Activated T-helper 1 cell treated with anti-CD3 and anti-CD28 coated beads, Interleukin-12 subunit alpha, Interleukin-12 subunit beta, Interleukin-2, Interleukin-4 antibody, amounts not matched to agents 30 ng/mL and 10 ng/mL and 1 ng/mL, durations not matched to agents 14 hours and 24 hours and 36 hours (primary cell): ENCODE measurements at places on chromosomes 12 and 14. TPM values are rescaled to one million over a fixed set of nuclear protein-coding genes. Genes with fewer than 3 reads are reported as not detected.
A peak's percentile ranks its signal among the peaks of the same experiment; 100 is the strongest.

DNA sequence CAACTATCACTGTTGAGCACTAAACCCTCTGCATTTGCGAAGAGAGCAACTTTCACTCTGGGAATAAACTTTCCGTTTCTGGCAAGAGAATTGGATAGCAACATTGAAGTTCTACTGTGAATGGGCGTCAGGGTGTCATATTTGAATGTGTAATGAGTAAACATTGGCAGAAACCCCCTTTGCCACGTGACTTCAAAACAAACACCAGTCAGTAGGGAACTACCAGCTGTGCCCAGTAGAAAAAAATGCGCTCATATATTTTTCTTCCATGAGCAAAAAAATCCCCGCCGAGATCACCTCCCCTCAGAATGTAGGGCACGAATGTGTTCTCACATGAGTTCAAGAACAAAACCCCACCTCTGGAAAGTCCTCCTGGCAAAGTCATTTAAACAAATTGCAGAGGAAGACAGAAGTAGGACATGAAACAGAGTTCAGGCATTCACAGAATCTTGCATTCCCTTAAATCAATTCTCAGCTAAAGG, 80.6 kb downstream of the BTG1 start:
- H3K4me3 ChIP-seq, result peak overlapping the region; percentile 27
- peaks cover 10% of the 10 kb centered on the region for H3K36me3 ChIP-seq
- peaks cover 55% of the 10 kb centered on the region for H3K4me1 ChIP-seq
- peak overlapping the region; percentile 69 for H3K27ac ChIP-seq
- H3K27me3 ChIP-seq, result no peaks in the 10 kb centered on the region
- peak; percentile 31 for DNase-seq

DNA sequence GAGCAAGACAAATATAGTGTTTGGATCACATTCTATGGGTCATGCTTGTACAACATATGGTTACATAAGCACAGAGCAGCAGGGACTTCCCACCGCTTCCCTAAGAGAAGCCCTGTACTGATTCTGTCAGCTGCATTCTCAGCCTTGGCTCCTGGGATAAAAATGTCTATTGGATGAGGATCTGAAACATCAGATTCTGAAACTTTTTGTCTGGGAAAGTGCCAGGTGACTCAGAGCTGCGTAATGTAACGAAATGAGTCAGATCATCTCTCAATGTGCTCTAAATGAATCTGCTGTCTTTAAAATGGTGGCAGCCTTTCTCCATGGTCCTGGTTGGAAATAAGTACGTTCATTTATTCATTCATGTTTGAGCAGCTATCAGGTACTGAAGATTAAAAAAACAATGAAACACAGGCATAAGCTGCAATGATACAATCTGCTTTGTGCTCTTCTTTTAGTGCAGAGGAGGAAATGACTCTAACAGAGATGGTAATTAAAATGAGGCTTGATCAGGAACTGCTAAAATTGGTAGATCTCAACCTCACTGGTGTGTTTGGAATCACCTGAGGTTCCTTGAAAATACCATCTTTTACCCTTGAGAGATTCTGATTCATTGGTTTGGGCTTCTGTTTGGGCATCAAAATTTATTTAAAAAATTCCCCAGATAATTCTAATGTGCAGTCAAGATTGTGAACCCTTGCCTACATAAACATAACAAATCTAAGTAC, 99.1 kb upstream of the NAP1L1 start:
- no peak overlapping the region for H3K4me3 ChIP-seq
- no peaks in the 10 kb centered on the region for H3K36me3 ChIP-seq
- peaks cover 14% of the 10 kb centered on the region for H3K4me1 ChIP-seq
- DNase-seq, result no peak
- H3K27me3 ChIP-seq, result peaks cover 36% of the 10 kb centered on the region

- H3K36me3 ChIP-seq, result no peaks in the 10 kb centered on the region
- H3K27ac ChIP-seq, result no peak overlapping the region
- peaks cover 11% of the 10 kb centered on the region for H3K4me1 ChIP-seq
- no peak overlapping the region for H3K4me3 ChIP-seq
- H3K27me3 ChIP-seq, result peaks cover 3% of the 10 kb centered on the region
- DNase-seq, result no peak
These were observed 7.0 kb upstream of the MARK3 start for GRCh38 chr14:103378038-103378854.

GRCh38 chr12:107442326-107442987, 243.1 kb upstream of the PWP1 start:
- no peaks in the 10 kb centered on the region for H3K36me3 ChIP-seq
- peak overlapping the region; percentile 9 for H3K4me3 ChIP-seq
- peaks cover 14% of the 10 kb centered on the region for H3K4me1 ChIP-seq
- H3K27me3 ChIP-seq, result no peaks in the 10 kb centered on the region

- H3K27ac ChIP-seq, result peak overlapping the region; percentile 75
- DNase-seq, result peak; percentile 5
- peaks cover 35% of the 10 kb centered on the region for H3K4me1 ChIP-seq
- H3K36me3 ChIP-seq, result no peaks in the 10 kb centered on the region
- H3K27me3 ChIP-seq, result peaks cover 37% of the 10 kb centered on the region
These were observed 747 bp upstream of the DACT1 start for GRCh38 chr14:58637040-58637390.

DNA sequence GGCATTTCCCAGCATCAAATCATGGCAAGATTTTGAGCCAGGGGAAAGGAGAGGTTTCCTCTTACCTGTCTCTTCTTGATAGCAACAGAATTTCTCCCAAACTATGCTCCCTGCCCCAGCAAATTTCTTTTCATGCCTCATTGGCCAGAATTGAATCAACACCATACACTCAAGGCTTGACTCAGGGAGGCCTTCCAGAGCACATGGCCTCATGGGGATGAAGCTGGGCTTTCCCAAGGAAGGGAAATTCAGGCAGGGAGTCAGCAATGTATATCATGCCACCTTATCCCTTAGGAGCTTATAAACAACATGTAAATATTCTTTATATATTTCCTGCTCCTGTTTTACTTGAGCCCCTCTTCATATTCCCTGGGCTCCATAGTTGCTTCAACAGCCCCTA, 62.1 kb downstream of the ARF6 start:
- H3K36me3 ChIP-seq, result peaks cover 6% of the 10 kb centered on the region
- no peak overlapping the region for H3K27ac ChIP-seq
- no peak for DNase-seq
- peaks cover 40% of the 10 kb centered on the region for H3K4me1 ChIP-seq

DNA sequence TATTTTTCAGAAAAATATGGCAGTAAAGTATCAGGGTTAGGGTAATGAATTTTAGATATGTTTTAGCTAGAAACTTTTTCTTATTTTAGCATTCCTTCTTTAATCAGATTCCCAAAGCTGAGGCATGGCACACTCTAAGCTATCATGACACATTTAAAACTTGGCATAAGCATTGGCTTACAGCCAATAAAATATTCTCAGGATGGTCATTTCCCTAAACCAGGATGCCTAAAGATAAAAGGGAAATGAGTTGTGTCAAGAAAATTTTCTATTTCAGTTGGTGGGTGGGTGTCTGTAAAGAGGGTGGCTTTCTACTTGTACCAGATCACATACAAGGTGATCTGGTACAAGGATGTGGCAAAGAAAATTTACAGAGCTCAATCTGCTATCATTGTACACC, 47.8 kb downstream of the PEBP1 start:
- H3K27me3 ChIP-seq, result no peaks in the 10 kb centered on the region
- peaks cover 9% of the 10 kb centered on the region for H3K4me1 ChIP-seq
- no peak overlapping the region for H3K4me3 ChIP-seq
- DNase-seq, result no peak

DNA sequence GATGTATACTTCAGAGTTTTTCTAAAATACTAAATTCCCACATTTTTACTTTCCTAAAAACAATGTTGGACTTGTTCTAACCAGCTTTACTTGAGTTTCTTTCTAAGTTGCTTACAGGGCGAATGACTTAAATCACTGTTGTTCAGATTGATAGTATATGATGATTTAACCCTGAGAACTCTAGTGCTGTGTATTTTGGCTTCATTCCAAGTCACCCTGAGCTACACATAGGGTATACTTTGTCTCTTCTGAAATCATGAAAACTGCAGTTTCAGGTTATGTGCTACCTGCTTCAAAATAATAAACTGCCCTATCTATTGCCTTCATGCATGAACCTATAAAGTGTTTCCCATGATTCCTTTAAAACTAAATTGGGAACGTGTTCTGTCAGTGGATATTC, 162.5 kb upstream of the PDE3A start:
- H3K4me1 ChIP-seq, result no peaks in the 10 kb centered on the region
- no peaks in the 10 kb centered on the region for H3K27me3 ChIP-seq
- no peaks in the 10 kb centered on the region for H3K36me3 ChIP-seq

- H3K36me3 ChIP-seq, result no peaks in the 10 kb centered on the region
- H3K4me1 ChIP-seq, result no peaks in the 10 kb centered on the region
- H3K27ac ChIP-seq, result no peak overlapping the region
- no peak overlapping the region for H3K4me3 ChIP-seq
- no peak for DNase-seq
- H3K27me3 ChIP-seq, result peaks cover 5% of the 10 kb centered on the region
These were observed 96.8 kb upstream of the FRMD6 start for GRCh38 chr14:51554953-51555352.

DNA sequence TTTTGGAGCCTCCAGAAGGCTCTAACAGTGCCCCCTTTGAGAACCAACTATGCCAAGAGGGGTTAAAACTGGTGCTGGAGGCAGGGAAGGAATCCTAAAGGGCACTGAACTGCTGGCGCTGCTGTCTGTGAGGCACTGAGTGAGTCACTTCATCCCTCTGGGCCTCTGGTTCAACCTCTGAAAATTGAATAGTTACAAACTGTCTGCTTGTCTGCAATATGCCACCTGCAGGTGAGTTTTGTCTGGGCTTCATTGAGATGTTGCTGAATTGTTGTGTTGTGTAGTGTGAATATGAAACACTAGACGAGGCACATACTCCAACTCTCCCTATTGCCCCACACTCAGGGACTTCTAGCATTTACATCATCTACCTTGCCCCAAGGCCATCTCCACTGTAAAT, 68.0 kb downstream of the GRIN2B start:
- no peak overlapping the region for H3K4me3 ChIP-seq
- H3K27me3 ChIP-seq, result no peaks in the 10 kb centered on the region
- no peaks in the 10 kb centered on the region for H3K36me3 ChIP-seq

DNA sequence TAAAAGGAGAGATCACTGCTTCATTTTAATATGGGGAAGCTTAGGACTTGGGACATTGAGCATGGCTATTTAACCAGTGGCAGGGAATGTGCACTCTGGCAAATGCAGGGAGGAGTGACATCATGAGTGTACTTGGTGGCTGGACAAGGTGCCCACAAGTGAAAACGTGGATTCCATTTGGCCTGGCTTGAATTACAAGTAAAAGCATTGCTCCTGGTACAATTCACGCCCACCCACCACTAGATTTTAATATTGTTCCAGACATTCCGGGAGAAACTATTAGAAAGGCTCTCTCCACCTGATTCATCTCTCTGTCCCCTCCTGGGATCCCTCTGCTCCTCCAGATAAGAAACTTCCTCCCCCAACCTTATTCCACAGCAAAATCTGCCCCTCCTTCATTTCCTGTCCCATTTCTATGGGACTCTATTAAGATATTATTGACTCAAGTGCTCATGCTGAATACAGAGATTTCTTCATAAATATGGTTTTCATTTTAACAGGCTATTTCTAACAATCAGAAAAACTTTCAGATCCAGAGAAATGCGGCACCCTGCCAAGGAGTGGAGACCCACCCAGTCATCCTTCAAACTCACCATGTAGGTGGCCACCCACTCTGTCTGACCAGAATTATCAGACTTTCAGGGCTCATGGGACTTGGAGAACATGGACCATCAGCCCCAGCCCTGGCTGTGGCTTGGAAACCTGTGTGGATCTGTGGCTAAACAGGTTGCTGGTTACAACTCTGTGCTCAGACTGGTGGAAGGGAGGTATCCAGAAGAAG, 43.2 kb downstream of the SSPN start:
- no peak for DNase-seq
- H3K4me3 ChIP-seq, result no peak overlapping the region
- no peaks in the 10 kb centered on the region for H3K4me1 ChIP-seq
- no peak overlapping the region for H3K27ac ChIP-seq
- H3K36me3 ChIP-seq, result no peaks in the 10 kb centered on the region

DNA sequence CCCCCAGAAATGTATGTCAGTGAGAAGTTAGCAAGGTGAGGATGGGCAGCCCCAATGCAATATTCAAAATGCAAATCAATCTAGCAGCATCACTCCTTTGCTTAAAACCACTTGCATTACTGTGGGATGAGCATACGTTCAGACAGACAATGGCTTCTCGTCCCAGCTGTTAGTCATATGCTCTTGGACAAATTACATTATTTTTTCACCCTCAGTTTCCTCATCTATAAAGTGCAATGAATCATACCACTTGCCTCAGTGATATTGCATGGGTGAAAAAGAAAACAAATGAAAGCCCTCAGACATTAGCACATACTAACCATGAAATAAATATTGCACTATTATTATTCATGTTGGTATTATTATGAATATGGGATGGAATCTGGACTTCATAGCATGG, 132.3 kb downstream of the C12orf75 start:
- no peak for DNase-seq
- no peaks in the 10 kb centered on the region for H3K36me3 ChIP-seq
- H3K4me3 ChIP-seq, result no peak overlapping the region
- H3K4me1 ChIP-seq, result no peaks in the 10 kb centered on the region

The KRT79 gene
- total RNA-seq, result not detected in 2 replicates

The FGD6 gene
- 0.64 and 0.86 TPM in 2 replicates for total RNA-seq

The STAT6 gene
- 306 and 318 TPM in 2 replicates for total RNA-seq

The AJUBA gene
- 1.8 and 2.7 TPM in 2 replicates for total RNA-seq

The KRT75 gene
- total RNA-seq, result not detected in 2 replicates

The KRT6C gene
- not detected in 2 replicates for total RNA-seq

The KLHDC2 gene
- 23.7 and 26.2 TPM in 2 replicates for total RNA-seq

The C12orf42 gene
- not detected in 2 replicates for total RNA-seq
